Omental fat pad (tissue), 4 donors: ENCODE measurements at places on chromosomes 7 and 10. TPM values are rescaled to one million over a fixed set of nuclear protein-coding genes. Genes with fewer than 3 reads are reported as not detected.

DNA sequence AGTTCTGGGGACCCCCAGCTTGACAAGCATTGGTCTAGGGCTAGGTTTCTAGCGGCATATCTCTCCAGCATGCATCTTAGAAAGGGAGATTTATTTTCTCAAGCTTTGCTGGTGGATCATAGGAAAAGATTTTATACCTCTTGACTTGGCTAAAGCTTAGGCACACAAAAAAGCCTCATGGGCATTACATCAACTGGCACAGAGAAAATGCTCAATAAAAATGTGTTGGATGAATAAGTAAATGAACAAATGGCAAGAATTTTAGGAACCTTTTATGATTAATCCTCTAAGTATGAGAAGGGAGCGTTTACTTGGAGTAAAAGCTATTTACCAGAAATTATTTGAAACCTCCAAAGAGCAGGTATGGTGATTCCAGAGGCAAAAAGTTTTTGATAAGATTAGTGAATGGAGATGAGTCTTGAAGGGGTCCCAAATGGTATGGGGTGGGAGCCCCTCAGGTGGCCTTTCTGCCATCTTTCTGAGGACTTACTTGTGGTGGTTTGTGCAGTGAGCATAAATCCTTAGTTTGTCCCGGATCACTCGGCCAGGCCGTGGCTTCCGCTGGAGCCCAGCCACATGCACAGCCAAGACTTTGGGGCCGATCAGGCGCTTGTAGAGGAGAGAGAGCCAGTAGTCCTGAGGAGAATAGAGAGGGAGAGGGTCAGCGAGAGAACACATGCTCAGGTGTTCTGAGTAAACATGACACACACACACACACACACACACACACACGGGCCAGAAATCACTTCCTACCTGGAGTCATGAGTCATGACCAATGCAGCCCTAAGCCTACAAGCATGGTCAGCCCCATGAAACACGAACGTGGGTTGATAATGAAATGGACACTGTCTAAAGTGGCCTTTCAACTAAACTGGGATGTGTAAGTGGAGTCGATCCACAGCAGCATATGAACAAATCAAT is 43.1 kb upstream of the HPS1 start:
- no peak for DNase-seq

The ITIH5 gene
- 263 TPM for total RNA-seq

The SUPV3L1 gene
- 50.6 TPM for total RNA-seq

DNA sequence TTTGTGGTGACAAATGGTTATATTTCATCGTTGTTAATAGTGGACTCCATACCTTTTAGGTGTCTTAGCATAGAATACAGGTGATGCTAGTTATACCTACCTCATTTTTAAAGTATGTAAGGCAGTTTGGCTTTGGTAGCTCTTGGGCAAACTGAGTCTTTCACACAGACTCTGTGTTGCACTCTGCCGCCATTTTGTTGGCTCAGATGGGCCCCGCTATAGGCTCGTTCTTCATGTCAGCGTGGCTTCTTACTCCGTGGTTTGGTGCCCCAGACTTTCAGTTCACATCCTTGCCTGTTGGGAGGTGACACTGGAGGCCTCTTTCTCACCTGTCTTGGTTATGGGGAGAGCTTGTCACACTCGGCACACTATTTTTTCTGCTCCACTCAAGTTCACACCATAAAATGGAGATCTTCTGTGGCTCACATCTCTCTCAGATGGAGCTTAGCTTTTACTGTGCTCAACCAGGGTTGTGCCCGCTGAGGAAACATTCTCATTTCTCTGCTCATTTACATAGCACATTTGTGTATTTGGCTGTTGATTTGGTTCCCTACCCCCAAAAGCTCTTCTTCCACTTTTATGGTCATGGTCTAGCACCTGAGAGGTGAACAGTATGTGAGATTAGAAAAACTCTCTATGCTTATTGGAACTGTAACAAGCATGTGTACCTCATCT is 178.5 kb downstream of the ARID5B start:
- DNase-seq = no peak
